ENCODE measurements at places on chromosomes 3 and 15.

DNA sequence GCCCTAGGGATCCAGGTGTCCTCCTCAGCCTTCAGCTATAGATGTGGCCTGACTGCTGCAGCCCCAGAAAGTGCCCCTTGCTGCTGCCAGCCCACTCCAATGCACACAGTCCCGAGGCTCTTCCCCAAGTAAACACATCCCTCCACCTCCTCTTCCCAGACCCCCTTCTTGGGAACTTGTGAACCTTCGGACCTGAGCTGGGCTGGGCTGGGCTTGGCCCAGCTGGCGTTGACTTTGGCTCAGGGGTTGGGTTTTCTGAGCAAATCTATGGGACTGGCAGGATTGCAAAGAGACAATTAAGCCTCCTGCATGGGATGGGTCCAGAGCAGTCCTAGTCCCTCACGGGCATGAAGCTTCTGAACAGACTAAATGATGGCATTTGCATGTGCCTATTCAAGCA lies 14.7 kb downstream of the VIPR1 start:
- DNase-seq = no peak

GRCh38 chr15:34851007-34851406 lies 55.7 kb upstream of the ACTC1 start:
- no peak for DNase-seq

DNA sequence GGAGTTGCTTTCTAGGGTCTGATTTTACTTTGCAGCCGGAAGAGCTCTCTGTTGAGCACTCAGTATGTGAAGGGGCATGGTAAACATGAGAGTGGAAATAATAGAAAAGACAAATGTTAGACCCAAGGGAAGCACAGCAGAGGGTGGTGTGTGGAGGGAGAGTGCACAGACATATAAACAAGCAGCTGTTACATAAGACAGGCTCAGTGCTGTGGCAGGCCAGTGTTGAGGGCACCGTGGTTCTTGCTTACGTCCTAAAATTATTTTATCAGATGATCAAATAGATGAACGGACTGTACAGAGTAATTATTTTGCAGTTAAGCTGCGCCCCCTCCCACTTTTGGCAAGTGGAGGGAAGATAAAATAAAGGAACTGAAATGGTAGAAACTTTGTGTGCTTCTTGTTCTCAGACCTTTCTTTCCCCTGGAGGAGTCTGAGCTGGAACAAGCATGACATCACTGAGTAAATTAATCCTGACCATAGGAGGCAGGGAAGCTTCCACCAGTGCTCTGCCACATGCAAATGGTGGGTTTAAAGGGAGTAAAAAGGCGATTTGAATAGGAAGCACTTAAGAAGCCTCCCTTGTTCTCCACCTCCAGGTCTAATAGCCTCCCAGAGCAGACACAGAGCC lies 205.6 kb downstream of the IL20RB start:
- no peak for DNase-seq

DNA sequence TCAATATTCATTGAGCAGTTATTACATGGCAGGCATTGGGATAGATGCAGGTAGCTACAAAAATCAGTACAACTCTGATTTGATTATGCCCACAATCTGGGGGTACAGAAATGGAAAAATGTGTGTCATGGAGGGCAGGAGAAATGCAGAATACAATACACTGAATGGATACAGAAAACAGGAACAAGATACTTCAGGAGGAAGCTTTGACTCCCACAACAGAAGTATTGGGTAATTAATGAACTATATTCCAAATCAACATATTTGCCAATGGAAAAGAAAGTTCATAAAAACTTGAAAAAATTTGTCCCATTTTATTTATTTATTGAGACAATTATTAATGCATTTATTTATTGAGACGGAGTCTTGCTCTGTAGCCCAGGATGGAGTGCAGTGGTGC lies 207.0 kb downstream of the SUCLG2 start:
- no peak for DNase-seq

- DNase-seq = no peak
These were observed 785 bp upstream of the MYRIP start for GRCh38 chr3:39808467-39809180.

DNA sequence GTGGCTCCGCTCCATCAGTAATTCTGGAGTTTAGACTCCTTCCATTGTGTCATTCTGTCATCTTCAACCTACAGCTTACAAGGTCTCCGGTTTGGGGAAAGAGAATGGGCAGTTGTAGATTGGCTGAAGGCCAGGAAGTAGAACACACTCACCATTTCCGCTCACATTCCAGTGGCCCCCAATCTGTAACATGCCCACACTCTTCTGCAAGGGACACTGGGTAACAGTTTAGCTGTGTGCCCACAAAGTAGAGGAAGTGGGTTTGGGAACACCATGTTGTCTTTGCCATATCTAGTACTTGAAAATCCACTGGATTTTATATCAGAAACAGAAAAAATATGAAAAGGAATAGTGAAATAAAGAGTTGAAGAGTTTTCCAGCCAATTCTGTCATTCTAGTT lies 153.5 kb downstream of the SV2B start:
- no peak for DNase-seq

- no peak for DNase-seq
These were observed 126.2 kb upstream of the SYNPR start for GRCh38 chr3:63151897-63152296.

DNA sequence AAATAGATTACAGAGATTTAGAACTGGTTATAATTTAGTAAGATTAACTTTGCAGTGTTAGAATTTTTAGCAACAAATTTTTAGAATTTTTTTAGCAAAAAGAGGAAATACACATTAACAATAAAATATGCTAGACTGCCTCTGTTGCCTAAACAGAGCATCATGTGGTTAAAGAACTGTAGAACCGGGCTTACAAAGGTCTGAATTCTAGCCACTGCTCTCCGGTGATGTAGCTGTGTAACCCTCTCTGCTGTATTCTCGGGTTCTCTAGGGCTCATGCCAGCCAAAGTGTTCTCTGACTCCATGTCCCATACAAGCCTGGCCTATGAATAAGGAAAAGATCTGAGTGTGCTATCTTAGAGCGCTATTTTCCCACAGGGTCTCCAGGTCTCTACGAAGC lies 2.9 kb upstream of the P2RY12 start:
- no peak for DNase-seq

GRCh38 chr3:114294940-114295480 lies 1.2 kb downstream of the TIGIT start:
- no peak for DNase-seq

DNA sequence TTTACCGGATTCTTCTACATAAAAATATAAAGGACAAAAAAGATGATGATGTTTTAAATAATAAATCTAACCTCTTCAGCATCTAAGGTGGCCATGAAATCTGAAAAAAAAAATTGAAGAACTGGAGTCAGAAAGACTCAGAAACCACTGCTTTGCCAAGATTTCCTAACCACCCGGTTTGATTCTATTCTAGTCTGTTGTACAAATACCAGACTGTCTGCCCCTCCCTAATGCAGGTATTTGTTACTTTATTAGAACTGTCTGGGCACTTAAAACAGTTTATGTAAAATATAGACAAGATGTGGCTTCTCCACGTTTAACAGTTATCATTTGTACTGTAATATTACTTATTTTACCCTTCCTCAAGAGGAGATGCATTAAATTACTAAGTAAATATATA lies 48.8 kb downstream of the UACA start:
- DNase-seq = no peak

DNA sequence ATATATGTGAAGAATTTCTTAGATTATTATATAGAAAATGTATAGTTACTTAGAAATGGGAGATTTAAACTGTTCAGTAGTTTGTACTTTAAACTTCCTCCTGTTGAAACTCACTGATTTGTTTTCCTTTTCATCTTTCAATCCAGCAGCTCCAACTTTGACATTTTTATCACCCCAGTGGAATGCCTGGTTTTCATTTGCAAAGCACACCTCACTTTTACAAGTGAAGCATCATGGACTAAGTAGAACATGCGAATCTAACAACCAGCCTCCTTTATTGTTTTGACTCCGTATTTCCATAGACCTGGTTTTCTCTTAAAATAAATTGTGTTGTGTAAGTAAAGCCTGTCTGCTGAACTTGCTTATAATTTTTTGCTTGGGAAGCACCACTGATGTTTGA lies 97.8 kb upstream of the ROBO2 start:
- DNase-seq = no peak

- DNase-seq = no peak
These were observed 431.4 kb upstream of the AGTR1 start for GRCh38 chr3:148266341-148266740.
